ENCODE measurements at places on chromosomes 11 and 22.

DNA sequence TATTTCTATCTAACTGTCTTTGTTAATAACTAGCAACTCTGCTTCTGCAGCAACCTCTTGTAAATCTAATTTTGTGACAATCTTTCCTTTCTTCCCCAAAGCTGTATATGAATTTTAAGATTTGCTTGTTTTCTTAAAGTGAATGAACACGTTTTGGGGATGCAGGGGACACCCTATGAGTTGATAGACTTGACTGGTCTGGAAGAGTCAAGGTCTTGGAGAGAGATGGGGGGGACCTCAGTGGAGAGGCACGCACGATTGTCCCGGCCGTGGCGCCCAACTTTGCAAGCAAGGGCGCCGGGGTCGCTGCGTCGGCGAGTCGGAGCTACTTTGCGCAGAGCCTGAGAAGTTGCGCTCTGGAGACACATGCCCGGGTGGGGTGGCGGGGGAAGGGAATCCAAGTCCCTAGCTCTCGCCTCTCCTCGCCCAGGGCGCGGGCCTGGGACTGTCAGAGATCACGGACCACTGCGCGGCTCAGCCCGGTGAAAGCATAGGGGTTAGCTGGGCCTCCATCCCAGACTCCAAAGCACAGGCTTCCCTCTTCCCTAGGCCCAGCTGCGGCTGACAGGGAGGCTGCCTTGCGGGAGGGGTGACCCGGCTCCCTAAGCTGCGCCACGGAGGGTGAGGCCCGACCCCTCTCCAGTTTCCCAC, 854 bp downstream of the ABCC8 start:
- DNase-seq = no peak

GRCh38 chr22:25070956-25071355, 118.4 kb downstream of the KIAA1671 start:
- DNase-seq = no peak

- DNase-seq = no peak
Measured at GRCh38 chr11:128208329-128209137, 378.8 kb downstream of the ETS1 start.

DNA sequence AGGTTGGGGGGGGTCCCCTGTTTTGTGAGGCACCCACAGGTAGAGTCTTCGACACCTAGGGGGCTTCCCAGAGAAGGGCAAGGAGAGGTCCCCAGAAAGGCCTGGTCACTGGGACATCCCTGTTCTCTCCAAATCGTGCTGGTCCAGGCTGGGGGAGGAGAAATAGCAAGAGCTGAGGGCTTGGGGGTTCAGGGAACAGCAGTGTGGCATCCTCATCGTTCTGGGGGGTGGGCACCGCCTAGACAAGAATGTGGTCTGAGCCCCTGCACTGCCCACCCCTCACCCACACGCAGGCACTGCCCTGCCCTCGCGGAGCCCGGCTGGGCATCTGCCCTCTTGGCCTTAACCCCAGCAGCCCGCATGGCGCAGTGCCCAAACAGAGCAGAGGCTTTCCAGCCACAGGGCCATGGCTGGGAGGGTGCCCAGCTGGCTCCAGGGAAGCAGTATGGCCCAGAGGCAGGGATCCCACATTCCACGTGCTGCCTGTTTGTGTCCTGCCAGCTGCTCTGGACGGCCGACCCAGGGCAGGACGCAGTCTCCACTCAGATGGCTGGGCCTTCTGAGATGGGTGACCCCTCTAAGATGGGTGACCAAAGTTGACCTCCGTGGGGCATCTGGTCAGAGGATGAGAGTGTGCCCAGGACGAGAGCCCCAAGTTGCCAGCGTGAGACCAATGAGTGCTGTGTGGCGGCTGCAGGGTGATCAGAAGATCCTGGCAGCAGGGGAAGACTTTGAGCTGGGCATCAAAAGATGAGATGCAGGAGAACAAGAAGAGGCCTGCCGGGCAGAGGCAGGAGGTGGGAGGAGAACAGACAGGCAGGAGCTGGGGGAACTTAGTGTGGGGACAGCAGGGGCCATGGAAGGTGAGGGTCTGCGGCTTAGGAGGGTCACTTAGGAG, 14.4 kb downstream of the SCARF2 start:
- peak; percentile 10 for DNase-seq

DNA sequence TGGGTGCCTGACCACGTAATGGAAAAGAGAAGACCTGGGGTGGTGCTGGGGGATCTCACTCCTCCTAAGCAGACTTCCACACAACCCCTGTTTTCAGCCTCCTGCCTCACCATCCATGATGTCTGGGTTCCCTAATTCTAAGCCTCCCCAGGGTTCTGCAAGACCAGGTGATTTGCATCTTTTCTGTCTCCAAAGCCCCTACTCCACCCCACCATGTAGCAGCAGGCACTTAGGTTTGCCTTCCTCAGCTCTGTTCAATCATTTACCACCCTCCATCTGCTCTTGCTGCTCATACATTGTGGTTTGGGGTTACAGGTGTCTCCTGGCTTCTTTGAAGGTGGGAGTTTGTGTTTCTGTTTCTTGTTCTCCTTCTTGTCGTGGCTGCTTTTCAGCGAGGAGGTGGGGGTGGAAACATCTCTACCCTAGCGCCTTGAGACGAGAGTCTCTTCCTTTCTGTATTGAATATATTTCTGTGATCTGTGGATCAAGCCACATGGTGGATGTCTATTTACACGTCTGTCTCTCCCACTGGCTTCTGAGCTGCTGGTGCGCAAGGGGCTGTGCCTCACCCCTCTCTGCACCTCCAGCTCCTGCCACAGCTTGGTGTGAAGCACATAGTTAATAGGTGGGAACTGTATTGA, 6.6 kb upstream of the SSTR3 start:
- DNase-seq = no peak

DNA sequence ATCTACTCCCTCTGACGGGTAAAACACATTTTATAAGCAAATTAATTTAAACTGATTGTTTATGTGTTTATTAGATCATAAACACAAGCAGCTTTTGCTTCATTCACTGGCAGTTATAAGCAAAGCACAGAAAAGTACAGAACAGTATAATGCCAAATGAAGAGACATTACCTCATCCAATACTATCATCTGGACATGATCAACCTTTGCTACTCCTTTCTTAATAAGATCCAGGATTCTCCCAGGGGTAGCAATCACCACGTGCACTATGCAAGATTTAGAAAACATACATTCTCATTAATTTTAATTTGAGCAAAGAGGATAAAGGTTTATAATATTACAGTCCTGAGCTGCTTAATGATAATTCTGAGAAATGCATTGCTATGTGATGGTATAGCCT, 27.9 kb downstream of the DDX6 start:
- DNase-seq = no peak

DNA sequence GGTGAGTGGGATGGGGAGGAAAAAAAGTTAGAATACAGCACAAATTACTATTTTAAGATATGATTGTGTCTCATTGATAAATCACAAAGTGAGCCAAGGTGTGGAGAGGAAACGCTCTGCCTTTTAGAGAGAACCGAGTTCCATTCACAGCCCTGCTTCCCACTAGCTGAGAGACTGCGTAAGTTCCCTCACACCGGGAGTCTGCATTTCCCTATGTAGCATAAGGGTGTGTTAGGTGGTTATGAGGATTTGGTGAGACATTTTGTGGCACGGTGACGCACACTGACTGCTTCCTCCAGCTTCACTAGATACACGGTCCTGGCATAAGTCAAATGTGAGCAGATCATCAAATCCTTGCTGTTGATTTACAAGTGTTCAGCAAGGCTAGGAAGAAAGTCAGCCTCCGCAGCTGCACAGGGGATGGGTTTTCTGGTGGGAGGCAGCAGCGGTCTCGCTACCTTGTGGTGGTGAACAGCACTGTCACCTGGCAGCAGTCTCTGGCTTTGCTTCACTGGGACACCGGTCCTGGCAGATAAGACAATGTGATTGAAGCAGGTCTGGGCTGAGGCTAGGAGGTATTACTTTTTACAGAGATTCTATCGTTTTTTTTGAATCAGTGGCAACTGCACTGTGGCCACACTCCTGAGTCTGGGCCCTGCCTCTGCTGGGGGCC, 312.2 kb upstream of the B3GAT1 start:
- DNase-seq = no peak

GRCh38 chr11:127925475-127925874, 661.9 kb downstream of the ETS1 start:
- DNase-seq = no peak

GRCh38 chr11:21411104-21411503, 741.7 kb downstream of the NELL1 start:
- DNase-seq = peak; percentile 71

GRCh38 chr11:12448131-12448939, 71.0 kb downstream of the PARVA start:
- no peak for DNase-seq

- no peak for DNase-seq
Measured at GRCh38 chr11:128914216-128915148, 23.3 kb downstream of the KCNJ5 start.

GRCh38 chr11:1326435-1327063, 17.1 kb upstream of the TOLLIP start:
- DNase-seq = no peak

- DNase-seq = peak; percentile 59
Measured at GRCh38 chr22:49853981-49854831, 562 bp downstream of the ZBED4 start.

DNA sequence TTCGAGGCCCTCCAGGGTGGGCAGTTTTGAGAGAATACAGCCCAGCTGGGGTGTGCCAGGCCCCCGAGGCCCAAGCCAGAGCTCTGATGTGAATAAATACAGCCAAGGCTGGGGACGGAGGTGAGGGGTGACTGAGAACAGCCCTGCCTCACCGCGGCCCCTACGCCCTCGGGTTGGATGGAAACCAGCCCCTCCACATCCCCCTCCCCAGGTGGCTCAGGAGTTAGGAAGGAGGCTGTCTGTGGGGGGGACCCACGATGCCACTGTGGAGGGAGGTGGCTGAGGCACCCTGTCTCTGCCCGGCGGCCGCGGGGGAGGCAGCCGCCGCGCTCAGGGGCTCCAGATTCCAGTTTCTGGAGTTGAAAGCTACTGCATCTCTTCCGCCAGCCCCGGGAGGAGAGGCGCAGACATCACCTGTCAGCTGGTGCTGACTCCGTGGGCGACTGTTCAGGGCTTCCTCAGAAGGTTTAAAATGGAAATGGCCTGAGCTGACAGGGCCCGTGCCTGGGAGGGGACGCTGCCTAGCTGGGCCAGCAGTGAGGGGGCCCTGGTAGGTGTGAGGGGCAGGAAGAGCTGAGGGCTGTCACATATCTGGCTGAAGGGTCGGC, 1.4 kb downstream of the FLRT1 start:
- DNase-seq = no peak

GRCh38 chr11:12420706-12421105, 43.3 kb downstream of the PARVA start:
- DNase-seq = no peak

DNA sequence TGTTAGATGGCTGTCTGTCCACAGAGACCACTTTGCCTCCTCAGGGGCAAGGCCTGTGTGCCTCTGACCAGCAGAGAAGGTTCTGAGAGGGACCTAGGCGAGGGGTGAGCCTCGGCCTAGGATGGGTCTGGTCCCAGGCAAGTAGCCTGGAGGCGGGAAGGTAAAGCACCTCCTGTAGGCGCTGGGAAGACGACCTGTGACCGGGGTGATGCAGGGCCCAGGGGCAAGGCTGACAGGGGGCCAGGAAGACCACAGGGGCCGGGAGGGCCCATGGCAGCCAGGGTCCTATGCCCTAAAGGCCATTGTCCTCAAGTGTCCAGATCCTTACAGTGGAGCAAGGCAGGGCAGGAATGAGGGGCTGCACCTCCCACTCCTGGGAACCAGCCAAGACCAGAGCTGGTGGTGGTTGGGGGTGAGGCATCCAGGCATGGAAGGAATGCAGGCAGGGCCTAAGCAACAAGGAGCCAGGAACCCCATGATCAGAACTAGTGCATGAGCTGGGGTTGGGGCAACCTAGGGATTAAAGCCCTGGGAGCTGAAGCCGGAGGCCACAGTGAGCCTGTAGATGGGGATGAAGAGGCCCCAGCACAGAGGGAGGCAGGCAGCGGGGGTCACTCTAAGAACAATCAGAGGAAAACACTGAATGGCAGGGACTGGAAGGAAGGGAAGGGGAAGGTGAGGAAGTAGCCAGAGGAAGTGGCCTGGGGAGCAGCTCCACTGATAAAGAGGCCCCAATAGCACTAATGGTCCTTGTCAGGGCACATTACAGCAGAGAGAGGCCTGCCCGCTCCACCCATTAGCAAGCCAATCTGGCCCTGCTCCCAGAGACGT, 32.9 kb upstream of the KLHL35 start:
- DNase-seq = no peak

GRCh38 chr22:30873661-30874060, 94.9 kb downstream of the MORC2 start:
- DNase-seq = no peak

GRCh38 chr11:11813288-11813962, 28.3 kb upstream of the USP47 start:
- no peak for DNase-seq

GRCh38 chr11:134630861-134631260, 218.8 kb upstream of the B3GAT1 start:
- no peak for DNase-seq

GRCh38 chr11:88167853-88168252, 7.4 kb downstream of the RAB38 start:
- DNase-seq = no peak

DNA sequence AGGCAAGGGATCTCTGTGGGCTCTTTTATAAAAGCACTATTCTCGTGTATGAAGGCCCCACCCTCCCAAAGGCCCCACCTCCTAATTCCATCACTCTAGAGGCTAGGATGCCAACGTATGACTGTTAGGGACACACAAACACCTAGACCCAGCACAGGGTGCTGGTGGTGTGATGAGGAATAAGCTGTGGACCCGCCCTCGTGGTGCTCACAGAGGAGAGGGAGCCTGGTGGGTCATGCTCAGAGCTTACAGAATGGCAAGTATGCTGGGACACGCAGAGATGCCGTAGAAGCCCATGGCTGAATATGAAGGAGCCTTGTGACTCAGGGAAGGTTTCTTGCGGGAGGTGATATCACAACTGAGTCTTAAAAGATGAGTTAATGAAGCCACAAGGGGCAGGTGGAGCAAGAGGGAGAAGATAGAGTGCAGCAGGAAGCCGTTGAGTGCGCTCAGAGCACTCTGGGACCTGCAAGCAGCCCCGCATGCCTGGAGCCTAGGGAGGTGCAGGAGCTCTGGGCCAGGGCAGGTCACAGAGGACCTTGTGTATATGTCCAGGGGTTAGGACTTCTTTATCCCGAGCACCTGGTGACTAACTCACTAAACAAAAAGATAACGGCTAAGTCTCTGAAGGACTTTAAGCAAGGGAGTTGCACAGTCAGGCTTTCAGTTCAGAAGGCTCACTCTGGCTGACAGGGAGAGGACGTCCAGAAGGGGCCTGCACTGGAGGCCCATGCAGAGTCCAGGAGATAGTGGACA, 160.9 kb downstream of the TRIM29 start:
- no peak for DNase-seq

GRCh38 chr22:16932577-16932976, 75.4 kb downstream of the GAB4 start:
- no peak for DNase-seq

- DNase-seq = no peak
Measured at GRCh38 chr11:134580610-134580975, 168.6 kb upstream of the B3GAT1 start.

- DNase-seq = no peak
Measured at GRCh38 chr11:66885950-66886440, 29.1 kb downstream of the LRFN4 start.

GRCh38 chr11:118914178-118914918, 11.4 kb downstream of the BCL9L start:
- DNase-seq = no peak

GRCh38 chr11:15913261-15913660, 443.1 kb downstream of the SOX6 start:
- DNase-seq = no peak
